ENCODE measurements at places on chromosomes 5 and 9.

DNA sequence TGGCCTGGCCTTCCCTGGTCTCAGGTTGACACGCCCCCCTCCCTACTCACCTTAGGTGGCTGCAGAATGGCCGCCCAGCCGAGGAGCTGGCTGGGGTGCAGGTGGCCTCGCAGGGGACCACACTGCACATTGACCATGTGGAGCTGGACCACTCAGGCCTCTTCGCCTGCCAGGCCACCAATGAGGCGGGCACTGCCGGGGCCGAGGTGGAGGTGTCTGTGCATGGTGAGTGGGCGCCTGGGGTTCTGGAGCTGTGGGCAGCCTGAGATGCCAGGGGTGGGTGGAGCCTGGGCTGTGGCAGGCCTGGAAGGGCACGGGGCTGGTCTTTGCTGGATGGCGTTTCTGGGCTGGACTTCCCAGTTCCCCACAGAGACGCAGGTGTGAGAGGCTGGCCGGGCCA lies 88.7 kb upstream of the ASS1 start:
- no peak for DNase-seq

DNA sequence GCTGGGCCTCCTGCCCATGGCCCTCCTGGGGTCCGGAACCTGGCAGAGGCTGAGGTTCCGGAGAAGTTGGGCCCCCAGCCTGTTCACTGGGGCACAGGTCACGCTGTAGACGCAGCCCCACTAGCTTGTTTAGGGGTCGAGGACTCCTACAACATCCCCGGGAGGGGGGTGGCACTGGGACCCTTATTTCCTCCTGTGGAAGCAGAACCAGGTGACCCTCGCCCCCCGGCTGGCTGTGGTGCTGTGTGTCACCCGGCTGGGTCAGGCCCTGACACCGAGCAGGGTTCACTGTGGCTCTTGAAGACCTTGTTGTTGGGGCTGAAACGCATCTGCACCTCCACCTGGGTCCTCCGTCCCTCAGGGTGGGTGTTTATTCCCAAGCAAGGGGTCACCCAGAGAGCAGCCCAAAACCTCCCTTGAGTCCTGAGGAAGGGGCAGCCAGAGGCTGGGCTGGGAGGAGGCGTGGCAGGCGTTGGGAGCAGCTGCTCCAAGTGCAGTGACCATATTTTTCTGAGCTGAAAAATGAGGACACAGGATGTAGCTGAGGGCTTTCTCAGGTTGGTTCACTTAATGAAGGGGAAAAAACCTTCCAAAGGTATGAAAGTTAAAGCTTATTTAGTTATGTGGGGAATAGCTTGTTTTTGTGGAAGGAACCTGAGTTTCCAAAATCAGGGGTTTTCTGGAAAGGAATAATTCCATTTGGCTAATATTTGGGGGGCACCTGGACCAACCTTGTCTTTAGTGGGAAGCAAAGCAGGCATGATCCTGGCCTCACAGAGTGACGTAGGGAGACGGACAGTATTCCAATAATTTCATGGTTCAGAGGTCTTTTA lies 164.7 kb upstream of the IER5L start:
- DNase-seq, result no peak

- DNase-seq, result no peak
These were observed 55.7 kb upstream of the NIPBL start for GRCh38 chr5:36820900-36821299.

GRCh38 chr9:88972401-88972800 lies 18.9 kb upstream of the S1PR3 start:
- no peak for DNase-seq

DNA sequence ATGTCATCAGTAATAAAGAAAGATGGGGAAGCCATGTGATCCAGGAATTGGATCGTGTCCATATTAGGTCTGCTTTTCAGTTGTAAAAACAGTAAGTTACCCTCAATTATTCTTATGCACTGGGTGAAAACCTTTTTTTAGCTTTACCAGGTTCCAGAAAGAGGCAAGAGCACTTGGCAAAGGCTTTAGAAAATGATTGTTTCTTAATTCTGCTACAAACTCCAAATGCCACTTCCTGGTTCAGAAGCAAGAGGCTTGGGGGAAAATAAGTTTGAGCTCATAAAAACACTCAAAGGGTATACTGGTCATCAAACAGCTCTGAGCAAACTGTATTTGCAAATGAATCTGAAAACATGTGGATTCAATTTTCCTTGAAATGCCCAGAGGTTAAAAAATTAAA lies 615.6 kb downstream of the EBF1 start:
- DNase-seq, result no peak

DNA sequence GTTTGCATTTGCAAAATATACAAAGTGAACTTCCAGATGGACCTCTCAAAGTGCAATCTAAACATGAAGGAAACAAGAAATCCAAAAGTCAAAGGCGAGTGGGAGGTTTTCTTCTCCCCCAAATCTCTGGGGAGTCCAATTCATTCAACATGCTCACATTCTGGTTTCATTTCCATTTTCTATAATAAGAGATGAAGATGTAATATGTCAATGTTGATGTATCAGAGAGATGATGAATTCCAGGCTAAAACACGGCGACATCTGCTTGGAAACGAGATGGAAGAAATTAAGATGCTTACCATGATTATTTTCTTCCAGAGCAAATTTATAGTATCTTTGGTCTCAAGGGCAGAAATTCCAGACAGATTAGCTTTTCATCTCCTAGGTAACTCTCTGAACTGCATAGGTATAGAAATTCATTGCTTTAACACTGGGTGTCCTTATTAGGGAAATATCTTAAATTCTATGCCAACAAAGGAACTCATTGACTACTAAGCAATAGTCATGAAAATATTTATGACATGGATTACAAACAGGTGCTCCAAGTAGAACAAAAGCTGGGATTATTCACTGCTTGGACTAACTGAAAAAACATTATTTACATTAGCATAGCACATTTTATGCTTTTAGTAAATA lies 287.9 kb downstream of the SEC61B start:
- no peak for DNase-seq

DNA sequence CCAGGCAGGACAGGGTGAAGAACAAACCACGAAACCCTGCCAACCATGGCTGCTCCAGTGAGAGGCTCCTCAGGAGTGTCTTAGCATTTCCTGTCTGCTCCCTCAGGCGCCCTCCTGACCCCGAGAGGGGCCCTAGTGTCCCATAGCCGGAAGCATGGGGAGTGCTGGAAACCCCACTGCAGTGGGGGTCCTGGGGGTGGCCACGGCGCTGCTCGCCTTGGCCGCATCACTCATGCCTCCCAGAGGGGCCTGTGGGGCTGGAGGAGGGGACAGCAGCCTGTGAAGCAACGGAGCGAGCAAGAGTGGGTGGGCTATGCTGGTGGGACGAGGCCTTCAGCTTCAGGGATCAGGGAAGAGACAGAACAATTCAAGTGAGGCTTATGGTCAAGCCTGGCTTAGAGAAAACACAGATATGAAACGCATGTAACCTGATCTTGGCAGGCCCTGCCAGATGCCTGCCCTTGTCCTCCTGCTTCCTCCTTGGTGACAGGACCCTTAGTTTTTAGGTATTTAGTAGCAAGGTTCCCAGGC lies 219.1 kb downstream of the FANCC start:
- DNase-seq, result no peak

- no peak for DNase-seq
These were observed 143.9 kb upstream of the SLC1A3 start for GRCh38 chr5:36462295-36463021.

DNA sequence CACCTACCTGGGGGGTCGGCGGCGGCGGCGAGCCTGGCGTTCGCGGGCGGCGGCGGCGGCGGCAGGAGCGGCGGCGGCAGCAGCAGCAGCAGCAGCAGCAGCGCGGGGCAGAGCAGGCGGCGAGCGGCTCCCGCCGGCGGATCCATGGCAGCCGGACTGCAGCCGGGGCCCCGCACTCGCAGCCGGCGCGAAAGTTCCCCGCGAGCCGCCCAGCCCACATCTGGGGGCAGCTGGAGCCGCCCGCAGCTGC lies 153 bp downstream of the ADAMTS2 start:
- no peak for DNase-seq

DNA sequence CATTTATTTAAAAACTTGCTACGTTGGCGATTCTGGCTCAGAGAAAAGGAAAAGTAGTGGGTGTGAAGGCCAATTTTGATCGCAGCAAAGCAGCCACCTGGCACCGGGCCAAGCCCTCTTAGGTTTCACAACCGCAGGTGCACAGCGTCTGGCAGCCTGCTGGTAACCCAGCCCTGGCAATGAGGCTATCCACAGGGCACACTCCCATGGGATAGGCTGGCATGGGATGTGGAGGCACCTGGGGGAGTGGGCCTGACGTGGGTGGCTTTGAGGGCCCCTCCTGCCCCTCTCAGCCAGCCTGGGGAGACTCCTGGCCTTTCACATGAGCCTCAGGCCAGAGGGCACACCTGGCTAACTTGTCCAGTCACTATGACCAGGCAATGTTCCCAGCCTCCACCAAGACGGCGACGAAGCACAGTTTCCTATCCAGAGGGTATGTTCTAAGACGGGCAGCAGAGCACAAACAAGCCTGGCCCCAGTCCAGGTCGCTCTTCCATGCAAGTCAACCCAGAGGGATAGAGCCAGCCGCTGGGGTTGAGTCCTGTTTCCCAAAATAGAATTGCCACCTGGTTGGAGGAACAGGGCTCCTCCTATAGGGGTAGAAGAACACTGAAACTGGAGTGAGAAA lies 19.0 kb downstream of the CMBL start:
- DNase-seq, result no peak

DNA sequence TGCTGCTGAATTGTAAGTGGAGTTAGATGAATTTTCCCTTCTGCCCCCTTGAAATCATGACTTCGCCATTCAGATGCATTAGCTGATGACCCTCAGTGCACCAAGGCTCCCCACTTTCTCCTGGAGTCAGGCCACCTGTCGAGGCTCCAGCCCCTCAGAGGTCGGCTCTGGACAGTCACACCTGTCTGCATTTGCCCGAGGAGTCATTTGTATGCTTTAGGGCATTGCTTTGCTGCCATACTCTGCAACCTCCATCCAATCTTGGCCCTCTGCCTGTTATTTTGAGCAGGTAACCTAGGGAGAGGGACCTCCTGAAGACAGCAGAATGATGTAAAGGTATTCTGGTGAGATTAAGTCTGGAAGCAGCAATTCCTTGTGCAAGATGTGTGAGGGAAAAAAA lies 144.8 kb downstream of the MACROH2A1 start:
- DNase-seq, result no peak

DNA sequence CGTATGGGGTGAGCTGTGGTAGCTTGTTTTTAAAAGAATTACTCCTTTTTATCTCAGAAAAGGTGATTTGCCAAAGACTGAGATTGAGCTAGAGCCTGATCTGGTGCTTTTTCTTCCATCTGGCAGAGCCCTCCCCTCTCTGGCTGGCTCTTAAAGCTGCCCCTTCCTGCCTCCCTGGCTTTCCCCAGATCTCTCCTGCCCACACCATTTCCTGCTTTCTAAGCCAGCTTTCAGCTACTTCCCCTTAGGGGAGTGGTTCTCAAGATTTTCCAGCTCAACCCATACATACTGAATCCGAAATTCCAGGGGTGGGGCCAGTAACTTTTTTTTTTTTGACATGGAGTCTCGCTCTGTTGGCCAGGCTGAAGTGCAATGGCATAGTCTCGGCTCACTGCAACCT lies 4.8 kb upstream of the ACOT12 start:
- no peak for DNase-seq

GRCh38 chr5:51452562-51452961 lies 69.3 kb downstream of the ISL1 start:
- no peak for DNase-seq

GRCh38 chr5:153584126-153584959 lies 93.9 kb downstream of the GRIA1 start:
- DNase-seq, result no peak

DNA sequence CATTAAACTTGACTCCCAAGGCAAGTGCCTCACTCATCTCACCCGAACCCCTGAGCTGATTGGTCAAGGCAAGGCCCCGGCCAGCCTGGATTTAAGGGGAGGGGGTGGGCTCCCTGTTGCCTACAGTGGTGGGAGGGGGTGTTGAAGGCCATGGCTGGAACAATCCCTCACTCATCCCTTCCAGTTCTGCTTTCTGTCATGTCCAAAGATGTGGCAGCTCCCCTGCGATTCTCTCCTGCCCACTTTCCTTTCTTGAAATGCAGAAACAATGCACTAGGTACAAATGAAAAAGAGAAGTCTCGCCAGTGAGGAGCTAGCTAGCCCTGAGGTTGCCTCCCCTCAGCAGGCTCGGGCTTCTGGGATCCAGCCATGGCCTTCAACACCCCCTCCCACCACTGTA lies 240.9 kb downstream of the SYK start:
- no peak for DNase-seq

- DNase-seq, result no peak
These were observed 15.2 kb downstream of the CYSTM1 start for GRCh38 chr5:140189977-140190871.

DNA sequence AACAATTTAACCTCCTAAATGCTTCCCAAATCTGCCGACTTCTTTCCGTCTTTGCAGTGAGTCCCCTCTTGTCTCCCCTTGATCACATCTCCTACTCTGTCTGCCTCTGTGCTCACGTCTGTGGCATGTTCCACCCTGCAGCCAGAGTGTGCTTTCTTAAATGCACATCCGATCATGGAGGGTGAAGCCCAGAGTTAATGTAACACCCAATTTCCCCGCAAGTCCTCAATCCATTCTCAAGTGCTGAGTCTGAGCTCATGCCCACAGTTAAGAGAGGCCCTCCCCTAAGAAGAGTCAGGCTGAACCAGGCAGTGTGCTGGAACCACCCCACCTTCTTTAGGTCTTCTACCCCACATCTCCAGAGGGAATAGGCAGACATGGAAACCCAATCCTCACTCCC lies 164.8 kb downstream of the EPB41L4A start:
- DNase-seq, result no peak

- DNase-seq, result no peak
These were observed 636.7 kb downstream of the NR2F1-AS1 start for GRCh38 chr5:92944337-92944736.

DNA sequence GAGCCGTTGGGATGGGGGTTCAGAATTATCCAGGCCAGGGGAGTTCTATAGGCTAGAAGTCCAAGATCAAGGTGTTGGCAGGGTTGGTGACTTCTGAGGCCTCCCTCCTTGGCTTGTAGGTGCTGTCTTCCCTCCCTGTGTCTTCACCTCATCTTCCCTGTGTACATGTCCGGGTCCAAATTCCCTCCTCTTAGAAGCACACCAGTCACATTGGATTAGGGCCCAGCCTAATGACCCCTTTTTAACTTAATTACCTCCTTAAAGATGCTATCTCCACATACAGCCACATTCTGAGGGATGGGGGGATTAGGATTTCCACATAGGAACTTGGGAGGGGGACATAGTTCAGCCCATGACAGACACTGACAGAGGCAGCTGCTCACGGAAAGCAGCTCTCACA lies 12.1 kb downstream of the LRSAM1 start:
- no peak for DNase-seq

DNA sequence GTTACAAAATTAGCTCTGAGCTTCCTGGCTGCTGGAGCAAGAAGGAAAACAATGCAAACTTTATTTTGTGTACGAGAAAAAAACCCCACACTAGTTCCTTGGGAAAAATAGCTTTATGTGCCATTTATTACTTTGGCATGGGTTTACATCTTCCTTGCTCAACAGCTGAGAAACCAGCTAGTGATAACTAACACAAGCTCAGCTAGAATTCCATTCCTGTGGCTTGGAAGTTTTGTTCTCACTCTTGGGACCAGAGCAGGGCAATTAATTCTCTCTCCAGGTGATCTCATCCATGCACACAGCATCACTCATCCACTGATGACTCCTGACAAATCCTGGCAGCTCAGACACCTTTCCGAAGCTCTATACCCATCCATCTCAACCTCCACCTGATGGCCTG lies 104.1 kb downstream of the CRB2 start:
- DNase-seq, result no peak
